Stimulated activated CD8-positive, alpha-beta memory T cell treated with anti-CD3 and anti-CD28 coated beads, Interleukin-12 subunit alpha, Interleukin-12 subunit beta, amount 100 ng/mL, for 1 hour (primary cell): ENCODE measurements at places on chromosomes 2 and 18.

DNA sequence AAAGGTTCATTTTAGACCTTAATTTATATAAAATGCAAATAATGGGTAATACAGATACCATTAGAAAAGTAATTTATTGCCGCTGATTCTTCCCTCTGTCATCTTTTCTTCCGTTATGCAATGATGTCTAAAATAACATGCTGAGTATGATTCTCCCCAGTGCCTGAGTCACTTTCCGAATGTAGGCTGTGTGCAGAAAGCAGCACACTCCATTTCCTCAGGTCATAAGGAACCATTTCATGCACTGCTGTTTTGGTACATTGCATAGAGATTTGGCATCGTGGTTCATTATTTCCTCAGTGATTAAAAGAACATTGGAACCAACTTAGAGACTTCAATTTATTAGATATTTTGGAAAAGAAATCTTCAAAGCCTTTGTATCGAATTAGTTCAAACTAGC, 173.5 kb downstream of the CDH2 start:
- no peak for DNase-seq

DNA sequence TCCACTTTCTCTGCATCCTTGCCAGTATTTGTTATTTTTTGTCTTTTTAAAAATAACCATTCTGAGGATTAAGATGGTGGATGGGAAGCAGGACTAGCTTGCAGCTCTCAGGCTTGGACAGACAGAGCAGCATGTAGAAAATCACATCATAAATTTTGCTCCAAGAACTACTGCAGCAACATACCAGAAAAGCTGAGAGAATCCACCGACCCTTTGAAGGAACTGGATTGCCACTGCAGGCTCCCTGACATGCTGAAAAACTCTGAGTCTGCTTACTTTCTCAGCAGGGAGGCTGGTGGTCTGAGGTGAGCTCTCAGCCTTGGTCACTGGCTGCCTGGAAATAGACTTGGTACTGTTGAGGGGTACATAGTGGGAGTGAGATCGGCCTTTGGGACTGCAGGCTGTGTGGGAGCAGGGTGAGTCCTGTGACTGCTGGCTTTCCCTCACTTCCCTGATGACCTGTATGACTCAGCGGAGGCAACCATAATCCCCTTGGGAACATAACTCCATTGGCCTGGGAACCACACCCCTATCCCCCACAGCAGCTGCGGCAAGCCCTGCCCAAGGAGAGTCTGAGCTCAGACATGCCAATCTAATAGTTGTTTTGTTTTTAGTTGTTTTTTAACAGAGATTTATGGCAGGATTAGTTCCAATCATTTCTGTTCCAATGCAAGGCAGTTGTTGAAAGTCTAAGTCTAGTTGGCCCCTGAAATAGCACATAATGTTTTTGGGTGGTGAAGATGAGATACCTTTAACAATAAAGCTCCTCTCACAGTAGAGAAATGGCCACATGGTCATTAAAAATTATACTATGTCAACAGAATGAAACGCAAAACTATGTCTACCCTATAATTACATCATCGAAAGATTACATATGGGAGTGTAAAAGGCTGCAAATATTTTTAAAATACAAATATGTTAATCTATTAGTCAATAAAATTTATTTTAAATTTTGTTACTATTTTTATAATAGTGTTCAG, 414.2 kb upstream of the CHAC2 start:
- no peak for DNase-seq

DNA sequence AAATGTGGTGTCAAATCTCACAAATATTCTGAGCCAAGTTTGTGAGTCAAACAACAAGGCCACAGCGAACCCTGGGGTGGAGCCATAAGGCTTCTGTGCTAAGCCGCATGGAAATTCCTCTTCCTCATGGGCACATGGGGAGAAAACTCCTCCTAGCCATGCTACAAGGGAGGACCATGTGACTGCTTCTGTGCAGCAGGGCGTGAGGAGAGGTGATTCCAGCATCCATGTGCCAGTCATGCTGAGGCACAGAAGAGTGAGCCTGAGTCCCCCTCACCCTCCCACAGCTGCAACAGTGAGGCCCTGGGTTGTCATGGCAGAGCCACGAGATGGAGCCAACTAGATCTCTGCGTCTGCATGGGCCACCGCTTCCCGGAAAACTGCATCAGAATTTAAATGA, 488.8 kb upstream of the RAB6C start:
- DNase-seq, result no peak

- DNase-seq, result no peak
Measured at GRCh38 chr18:11149441-11150270, at the start of gene PIEZO2. TSS of gene PIEZO2 (minus strand) at chr18:11149569. CDS start at chr18:11148588, 981 bp downstream.

GRCh38 chr18:72984290-72984689, 116.5 kb upstream of the NETO1 start:
- DNase-seq, result no peak

GRCh38 chr2:104845946-104846785, 7.7 kb upstream of the POU3F3 start:
- DNase-seq, result no peak

GRCh38 chr2:102434655-102435381, 11.9 kb downstream of the IL18RAP start:
- no peak for DNase-seq
